ENCODE measurements at places on chromosomes 5 and 9.

DNA sequence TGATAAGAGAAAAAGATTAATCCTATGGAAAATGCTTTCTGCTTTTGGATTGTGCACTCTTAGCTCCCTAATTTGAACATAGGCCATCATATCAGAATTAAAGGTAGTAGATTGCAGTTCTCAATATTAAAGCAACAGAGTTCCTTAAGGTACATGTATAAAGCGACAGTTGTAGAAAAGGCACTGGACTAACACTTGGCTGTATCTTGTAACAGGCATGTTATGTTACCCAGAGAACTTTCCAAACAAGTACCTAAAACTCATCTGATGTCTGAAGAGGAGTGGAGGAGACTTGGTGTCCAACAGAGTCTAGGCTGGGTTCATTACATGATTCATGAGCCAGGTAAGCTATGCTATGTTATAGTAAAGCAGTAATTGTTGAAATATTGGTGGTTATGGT lies 3.3 kb upstream of the SECISBP2 start:
- DNase-seq: no peak

GRCh38 chr9:34984049-34984448 lies 5.5 kb upstream of the DNAJB5 start:
- peak; percentile 74 for DNase-seq

GRCh38 chr9:121871431-121872025 lies 220.1 kb downstream of the DAB2IP start:
- DNase-seq: no peak

DNA sequence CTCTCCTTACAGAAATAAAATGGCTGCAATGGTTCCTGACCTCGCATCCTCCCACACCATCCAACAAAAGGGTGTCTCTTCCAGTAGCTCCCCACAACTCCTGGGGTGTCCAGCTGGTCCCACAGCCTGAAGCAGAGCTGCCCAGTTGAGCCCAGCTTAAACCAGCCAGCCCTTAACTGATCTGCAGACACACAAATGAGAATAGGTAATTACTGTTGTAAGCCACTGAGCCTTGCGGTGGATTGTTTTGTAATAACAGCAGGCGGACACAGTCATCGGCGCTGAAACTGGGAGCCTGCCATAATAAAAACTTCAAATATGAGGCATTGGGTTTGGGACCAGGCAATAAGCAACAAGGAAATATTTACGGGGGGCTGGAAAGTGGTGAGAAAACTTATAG lies 10.4 kb upstream of the ZBTB43 start:
- DNase-seq: no peak

DNA sequence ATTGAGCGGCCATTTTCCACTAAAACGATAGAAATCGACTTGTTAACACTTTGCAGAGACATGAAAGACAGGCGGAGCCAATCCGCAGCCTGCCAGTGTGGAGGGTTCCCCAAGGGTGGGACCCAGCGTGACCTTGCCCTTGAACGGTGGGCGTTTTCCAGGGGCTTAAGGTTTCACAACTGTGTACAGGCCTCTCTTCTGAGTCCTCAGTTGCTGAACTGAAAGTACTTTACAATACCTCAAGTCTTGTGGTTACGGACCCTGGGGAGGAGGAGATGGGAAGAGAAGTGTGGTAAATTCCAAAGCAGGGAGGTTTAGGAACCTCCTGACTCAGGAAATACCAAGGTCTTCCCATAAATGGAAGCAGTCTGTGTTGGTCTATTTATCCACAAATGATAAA lies 68.2 kb upstream of the CKMT2 start:
- DNase-seq: no peak

- peak; percentile 17 for DNase-seq
These were observed 157.7 kb downstream of the SLC24A2 start for GRCh38 chr9:19631181-19631580.

All from hematopoietic multipotent progenitor cell treated with erythropoietin and hydrocortisone succinate and interleukin-3 and kit ligand, for 6 days (in vitro differentiated cells).